ENCODE measurements at places on chromosomes 16 and 17.
A peak's percentile ranks its signal among the peaks of the same experiment; 100 is the strongest.

- peak; percentile 50 for DNase-seq
Observed at GRCh38 chr16:57185446-57185944, 344 bp downstream of the PSME3IP1 start.

DNA sequence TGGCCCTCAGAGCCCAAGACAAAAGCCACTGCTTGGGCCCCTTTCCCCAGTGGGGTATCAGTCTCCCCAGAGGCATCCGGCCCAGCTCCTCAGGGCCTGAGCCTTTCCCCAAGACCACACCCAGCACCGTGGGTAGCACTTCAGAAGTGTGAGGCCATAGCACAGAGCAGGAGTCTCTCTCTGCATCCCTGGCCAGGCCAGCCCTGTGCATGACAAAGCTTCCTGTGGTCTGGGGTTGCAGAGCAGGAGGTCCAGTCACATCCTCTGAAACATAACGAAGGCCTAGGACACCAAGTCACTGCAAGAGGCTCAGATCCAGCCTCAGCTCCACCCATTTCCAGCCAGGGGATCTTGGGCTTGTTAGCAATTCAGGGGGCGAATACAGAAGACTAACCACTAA is 56.8 kb upstream of the ZNF423 start:
- no peak for DNase-seq

GRCh38 chr16:81784072-81784795 is 5.1 kb downstream of the PLCG2 start:
- DNase-seq: no peak

DNA sequence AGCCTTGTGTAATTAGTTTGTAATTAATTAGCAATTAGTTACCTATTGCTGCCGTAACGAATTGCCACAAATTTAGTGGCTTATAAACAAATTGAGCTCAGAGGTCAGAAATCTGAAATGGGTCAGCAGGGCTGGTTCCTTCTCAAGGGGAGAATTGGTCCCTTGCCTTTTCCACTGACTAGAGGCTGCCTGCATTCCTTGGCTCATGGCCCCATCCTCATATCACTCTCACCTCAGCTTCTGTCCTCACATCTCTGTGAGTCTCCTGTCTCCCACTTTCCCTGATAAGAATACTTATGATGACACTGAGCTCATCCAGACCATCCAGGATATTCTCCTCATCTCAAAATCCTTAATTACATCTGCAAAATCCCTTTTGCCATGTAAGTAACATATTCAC is 31.0 kb upstream of the NGFR start:
- DNase-seq: no peak

DNA sequence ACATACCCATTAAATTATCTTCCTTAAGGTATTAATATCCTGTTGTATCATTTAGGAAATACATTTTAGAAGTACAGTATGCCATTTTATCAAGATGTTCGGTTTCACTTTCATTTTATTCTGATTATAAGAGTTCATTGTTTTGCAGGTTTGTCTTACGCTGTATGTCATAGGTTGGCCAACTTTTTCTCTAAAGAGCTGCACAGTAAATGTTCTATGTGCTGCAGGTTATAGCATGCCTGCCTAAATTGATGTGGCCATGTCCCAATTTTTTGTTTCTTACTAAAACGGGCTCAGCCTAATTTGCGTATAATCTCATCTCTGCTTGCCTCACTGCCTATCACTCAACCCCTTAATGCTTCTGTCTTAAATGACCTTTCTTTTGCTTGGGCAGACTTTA is 126.4 kb downstream of the USP22 start:
- DNase-seq: no peak

DNA sequence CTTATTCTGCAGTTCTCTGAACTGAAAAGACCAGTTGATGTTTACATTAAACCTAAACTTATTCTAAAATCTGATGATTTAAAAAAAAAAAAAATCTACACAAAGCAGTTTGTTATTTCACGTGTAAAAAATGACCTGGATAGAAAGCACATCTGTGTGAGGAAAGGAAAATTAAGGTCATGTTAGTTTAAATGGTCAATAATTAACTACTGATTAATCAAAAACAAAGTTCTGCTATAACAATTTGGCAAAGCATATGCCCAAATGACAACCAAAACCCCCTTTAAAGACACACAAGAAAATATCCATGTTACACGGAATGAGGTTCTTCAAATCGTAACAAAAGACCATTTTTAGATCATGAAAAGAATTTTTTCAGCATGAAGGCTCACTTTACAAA is 30.4 kb downstream of the CACNG1 start:
- DNase-seq: peak; percentile 11

DNA sequence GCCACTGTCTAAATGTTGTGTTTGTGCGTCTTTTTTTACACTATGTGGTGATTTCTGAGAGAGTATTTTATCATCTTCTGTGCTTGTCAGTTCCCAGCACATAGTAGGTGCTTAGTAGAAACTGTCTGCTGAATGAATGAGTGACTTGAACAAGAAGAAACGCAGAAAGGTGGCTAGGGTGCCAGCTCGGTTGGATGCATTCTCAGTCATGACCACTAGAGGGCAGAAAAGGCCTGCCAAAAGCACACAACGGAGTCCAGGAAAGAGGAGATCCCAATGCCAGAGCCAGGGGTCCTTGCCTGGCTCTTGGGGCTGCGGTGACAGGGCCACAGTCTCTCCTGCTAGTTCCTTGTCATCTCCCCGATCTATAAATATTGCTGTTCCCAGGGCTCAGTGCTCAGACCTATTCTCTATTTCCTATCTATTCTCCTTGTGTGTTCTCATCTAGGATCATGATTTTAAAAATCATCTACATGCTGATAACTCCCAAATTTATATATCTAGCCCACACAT is 57.3 kb upstream of the CCL1 start:
- DNase-seq: peak; percentile 55

DNA sequence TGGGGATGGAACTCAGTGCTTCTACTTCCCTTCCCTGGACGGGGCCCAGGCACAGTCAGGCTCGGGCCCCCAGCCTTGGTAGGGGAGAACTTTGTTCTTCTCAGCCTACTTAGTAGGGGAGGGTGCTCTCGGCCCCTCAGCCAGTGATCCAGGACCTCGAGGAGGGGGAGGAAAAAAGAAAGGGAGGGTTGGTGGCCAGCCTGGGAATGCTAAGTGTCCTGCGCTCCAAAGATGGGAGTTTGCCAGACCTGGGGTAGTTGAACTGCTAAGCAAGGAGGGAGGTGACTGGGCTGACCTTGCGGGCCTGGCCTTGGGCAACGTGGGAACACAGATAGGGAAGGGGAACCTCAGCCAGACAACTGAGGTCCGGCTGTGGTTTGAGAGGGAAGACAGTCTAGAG is 12.2 kb downstream of the ADGRG1 start:
- no peak for DNase-seq

- DNase-seq: no peak
Observed at GRCh38 chr16:90020260-90020837, 1.1 kb upstream of the DBNDD1 start.

DNA sequence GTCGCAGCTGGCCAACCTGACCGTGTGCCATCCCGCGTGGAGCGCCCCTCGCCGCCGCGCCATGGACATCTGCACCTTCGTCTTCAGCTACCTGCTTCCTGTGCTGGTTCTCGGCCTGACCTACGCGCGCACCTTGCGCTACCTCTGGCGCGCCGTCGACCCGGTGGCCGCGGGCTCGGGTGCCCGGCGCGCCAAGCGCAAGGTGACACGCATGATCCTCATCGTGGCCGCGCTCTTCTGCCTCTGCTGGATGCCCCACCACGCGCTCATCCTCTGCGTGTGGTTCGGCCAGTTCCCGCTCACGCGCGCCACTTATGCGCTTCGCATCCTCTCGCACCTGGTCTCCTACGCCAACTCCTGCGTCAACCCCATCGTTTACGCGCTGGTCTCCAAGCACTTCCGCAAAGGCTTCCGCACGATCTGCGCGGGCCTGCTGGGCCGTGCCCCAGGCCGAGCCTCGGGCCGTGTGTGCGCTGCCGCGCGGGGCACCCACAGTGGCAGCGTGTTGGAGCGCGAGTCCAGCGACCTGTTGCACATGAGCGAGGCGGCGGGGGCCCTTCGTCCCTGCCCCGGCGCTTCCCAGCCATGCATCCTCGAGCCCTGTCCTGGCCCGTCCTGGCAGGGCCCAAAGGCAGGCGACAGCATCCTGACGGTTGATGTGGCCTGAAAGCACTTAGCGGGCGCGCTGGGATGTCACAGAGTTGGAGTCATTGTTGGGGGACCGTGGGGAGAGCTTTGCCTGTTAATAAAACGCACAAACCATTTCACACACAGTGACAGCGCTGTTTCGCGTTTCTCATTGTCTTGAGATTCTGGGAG is 2.0 kb upstream of the ZACN start:
- no peak for DNase-seq

- no peak for DNase-seq
Observed at GRCh38 chr17:76200354-76200753, 39.9 kb downstream of the RNF157 start.

DNA sequence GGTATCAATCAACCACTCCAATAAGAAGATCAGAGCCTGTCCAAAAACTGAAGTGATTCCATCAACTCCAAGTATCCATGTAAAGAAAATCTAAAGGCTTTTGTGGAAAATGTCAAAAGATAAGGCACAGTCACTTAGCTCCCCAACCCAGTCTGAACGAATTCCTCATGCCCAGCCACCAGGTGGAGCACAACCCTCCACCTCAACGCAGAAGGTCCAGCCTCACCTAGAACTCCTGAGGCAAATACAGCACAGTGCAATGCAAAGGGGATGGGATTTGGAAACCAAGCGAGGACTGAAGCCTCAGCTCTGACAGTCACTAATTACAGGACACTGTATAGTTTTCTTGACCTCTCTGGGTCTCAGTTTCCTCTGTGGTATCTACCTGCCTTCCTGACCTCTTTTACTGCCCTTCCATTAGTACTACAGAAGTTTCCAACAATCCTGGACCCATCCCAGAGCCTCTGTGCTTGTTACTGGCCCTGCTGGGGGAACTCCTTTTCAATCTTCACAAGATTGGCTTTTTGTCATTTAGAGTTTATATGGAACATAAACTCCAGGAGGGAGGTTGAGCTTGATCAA is 2.0 kb downstream of the NCBP3 start:
- peak; percentile 25 for DNase-seq

- DNase-seq: no peak
Observed at GRCh38 chr16:17233318-17234002, 237.3 kb downstream of the XYLT1 start.

DNA sequence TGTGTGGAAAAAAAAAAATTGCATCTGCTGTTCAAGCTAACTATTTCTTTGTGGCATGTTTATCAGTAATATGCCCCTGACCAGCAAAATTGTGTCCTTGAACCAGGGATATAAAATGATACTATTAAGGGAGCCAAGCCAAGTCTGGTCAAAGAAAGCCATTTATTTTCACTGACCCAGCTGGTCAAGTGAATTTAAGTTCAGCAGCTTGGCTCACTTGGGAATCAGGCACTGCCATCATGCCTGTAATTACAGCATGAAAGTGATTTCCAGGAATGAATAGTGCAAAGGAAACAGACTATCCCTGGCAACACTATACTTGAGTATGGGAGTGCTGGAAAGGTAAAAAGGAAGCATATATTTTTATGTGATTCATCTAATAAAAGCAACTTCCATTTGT is 934.6 kb upstream of the CDH8 start:
- no peak for DNase-seq

- DNase-seq: no peak
Observed at GRCh38 chr17:8698162-8698971, 46.3 kb downstream of the CCDC42 start.

DNA sequence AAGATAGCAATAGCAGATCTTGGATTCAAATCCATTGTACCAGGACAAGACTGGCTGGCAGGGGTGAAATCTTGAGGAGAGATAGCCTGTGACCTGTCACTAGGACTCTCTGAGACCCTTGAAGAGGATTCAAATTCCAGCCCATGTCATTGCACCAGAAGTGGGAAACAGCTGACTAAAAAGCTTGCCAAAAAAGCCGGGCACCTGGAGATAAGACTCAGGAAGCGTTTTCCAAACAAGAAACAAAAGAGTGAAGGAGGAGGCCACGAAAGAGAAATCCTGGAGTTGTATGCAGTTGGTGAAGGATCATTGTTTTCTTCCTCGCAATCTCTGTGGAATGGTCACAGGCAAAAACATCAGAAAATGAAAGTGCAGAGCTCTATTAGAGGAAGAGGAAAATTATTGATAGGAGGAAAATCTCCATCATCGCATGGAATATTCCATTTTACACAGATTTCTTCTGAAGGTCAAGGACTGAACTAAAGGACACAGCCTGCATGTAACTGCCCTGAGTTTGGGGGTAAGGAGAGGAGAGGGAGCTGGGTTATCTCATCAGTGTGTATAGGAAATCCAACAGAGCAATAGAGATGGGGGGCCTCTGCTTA is 9.0 kb upstream of the WSB1 start:
- DNase-seq: no peak

DNA sequence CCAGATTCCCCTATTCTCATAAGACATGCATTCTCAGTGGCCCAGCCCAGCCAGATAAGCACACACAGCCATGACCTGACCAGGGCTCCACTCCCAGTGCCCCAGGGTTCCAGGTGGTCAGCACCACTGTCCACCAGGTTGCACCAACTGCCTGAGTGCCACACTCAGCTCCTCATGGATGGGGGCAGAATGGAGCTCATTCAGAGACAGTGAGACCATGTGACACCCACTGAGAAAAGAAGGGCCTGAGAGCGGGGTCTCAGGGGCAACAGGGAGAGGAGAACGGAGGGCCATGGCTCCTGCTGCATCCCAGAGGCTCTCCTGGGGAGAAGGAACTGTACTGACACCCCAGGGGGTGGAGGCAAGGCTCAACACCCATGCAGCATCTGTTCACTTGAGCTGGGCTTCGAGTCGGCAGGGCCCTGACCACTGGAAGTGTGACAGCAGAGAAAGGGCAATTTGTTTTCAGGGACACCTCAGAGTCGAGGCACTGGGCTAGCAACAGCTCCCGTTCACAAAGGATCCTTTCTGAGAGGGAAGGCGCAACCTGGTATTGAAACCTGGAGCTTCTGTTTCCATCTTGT is 18.7 kb upstream of the SLC38A8 start:
- DNase-seq: no peak

- peak; percentile 49 for DNase-seq
Observed at GRCh38 chr17:11644265-11645212, 46.3 kb downstream of the DNAH9 start.

GRCh38 chr16:25265968-25266367 is 8.3 kb upstream of the ZKSCAN2 start:
- no peak for DNase-seq

DNA sequence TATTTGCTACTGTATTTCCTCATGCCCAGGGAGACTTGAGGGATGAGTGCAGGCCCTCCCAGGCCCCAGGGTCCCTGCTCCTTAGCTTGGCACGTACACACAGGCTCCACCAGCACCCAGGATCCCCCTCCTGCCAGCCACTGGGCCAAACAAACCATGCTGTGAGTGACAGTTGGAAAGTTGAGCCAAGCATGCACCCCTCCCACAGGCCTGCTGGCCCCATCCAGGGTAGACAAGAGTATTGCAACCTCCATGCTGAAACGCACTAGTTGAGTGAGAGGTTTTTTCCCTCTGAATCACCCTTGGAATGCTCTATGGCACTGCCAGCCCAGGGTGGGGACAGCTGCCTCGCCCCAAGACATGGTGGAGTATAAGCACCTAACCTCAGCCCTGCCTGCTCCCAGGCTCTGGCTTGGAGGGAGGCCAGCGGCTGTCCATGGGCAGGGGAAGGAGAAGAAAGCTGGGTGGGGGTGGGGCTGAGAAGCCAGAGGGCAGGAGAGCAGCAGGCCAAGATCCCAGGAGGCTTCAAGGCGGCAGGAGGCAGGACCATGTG is 49.6 kb downstream of the PITPNM3 start:
- peak; percentile 81 for DNase-seq
